Fibroblast of skin of right quadriceps (primary cell): ENCODE measurements at places on chromosomes 3 and 15.

- DNase-seq = no peak
Observed at GRCh38 chr3:55664387-55664786, 177.3 kb upstream of the WNT5A start.

DNA sequence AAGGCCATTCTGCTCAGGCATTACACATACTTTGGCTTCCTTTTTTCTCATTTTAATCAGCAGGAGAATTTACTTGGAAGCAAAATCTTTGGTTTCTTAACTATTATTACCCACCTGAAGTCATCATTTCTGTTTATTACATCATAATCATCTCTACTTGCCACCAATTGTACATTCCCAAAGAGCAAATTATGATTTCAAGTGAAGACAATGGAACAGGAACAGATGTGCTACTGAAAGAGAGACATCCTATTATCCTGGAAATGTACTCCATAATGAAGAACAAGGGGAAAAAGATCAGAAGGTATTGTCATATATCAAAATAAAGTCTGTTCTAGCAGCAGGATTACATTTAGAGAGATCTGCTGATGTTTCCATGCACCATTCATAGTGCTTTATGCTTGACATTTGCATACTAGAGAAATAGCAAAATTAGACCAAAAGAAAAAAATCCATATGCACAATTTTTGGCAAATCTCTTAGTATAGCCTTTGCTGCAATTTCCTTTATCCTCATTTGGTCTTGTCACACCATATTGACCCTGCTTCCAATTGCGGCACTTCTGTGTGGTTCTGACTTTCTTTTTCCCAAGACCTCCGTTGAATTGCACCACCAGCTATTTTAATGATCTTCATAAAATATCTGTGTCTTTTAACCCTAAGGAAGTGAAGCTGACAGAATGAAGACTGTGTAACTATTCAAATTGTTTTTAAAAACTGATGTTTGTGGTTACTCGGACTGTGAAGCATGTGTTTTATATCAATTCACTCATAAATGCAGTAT is 683.8 kb downstream of the ZNF385D start:
- DNase-seq = peak; percentile 64

- no peak for DNase-seq
Observed at GRCh38 chr3:157029365-157029790, 130.6 kb downstream of the CCNL1 start.

DNA sequence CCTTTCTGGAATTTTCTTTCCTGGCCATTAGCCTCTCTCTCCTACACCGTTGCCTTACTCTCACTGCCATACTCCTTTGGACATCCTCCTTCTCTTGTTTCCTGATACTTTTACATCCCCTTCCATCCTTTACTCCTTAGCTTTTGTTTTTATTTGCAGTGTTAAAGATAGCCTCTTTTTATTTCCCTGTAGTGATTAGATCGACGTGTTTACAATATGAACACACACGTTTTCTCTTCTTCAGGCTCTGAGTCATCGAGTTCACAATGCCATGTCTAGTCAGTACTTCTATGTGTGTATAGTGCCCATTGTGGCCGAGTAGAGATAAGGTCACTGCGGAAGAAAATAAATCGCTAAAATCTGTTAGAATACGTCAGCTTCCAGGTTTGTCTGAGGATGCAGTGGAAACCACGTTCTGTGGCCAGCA is 208.5 kb downstream of the LPP start:
- DNase-seq = peak; percentile 80

DNA sequence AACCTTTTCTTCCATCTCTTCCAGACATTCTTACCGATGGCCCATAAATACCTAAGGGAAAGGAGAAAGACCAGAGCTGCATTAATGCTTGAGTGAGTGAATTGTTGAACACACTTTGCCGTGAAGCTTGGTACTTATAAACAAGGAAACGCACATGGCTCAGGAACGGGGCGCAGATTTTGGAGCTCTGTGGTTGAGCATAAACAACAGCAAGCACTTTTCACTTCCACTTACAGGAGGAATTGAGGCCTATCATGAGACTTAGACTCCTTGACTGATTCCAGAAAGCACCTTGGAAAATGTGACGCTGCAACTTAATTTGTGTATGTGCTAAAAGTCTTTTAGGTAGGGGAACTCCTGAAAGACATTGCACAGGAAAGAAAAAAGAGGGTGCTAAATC is 197.5 kb upstream of the FEZF2 start:
- no peak for DNase-seq

- DNase-seq = no peak
Observed at GRCh38 chr15:77989296-77990143, 88.0 kb downstream of the TBC1D2B start.

DNA sequence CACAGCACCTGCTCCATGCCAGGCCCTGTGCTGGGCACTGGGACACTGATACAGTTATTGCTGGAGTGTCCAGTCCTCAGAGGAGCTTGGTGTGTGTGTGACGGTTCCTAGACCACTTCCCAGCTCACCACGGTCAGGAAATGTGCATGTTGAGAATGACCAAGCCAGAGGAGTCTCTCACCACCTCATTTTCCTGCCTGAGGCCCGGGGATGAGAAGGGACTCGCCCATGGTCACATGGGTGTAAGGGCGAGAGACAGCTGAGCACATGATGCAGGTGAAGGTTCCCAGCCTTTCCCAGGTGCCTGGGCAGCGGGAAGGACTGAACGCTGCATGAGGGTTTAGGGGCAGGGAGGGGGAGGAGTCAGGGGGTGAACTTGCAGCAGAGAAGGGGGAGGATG is 180.9 kb upstream of the TLE3 start:
- DNase-seq = no peak

DNA sequence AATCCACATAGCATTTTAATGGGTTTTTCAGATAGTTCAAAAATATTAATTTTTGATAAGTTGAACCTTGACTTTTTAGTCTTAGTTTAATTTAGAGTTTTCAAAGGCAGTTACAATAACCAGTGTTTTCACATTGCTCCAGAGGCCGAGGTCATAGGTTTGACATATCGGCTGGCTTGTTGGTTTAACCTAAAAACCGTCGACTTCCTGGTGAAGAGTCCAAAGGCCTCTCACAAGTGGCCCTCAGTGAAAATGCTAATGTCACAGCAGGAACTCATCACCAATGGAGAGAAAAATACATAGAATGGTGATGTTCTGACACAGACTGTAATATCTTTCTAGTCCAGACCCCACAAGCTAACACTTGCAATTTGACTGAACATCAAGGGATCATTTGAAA is 642.3 kb downstream of the PLOD2 start:
- DNase-seq = no peak

GRCh38 chr3:56868706-56869105 is 67.0 kb upstream of the ARHGEF3 start:
- DNase-seq = no peak

DNA sequence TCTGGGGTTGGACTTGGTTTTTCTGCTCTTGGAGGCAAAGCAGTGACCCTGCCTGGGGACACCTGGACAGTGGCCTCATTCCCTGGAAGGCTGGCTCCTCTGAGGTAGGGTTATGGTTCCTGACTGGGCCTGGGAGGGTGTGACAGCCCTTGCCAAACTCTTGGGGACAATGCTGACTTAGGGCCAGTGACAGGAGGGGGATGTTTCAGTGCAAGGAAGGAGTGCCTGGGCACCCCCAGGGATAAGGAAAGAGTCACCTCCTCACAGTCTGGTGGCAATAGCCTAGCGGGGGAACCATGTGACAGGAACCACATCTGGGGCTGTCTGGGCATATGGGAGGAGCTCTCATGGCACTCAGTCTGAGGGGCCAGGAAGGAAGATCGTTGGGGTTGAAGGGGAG is 91.8 kb downstream of the ABHD5 start:
- DNase-seq = no peak

- no peak for DNase-seq
Observed at GRCh38 chr3:150508401-150508800, 37.9 kb downstream of the SERP1 start.

DNA sequence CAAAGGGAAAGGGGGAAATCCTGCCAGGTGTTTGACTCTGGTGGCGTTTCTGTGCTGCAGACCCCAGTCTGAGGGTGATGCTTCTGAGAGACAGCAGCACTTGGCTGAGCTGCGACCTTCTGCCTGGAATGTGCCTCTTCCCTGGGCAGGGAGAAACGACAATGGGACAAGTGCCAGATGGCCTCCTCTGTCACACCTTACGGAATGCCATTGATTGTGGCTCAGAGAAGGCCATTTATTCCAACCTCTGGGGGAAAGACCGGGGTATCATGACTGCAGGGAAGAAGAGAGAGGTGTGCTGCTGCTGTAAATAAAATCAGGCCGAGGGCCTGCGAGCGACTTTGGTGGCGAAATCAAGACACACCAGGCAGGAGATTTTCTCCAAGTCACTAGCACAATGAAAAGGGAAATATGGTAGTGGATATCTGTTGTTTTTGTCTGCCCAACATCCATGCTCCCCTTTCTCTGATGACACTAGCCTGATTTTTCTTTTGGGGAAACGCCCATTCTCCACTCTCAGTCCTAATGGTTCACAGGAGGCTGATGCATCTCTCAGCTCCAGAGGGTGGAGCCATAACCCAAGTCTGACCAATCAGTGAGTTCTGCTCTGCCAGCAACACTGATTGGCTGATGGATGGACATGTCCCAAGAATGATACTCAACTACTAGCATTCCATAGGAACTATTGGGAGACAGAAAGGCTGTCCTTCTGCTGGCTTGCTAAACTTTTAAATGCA is 336.1 kb downstream of the FOXP1 start:
- peak; percentile 69 for DNase-seq

DNA sequence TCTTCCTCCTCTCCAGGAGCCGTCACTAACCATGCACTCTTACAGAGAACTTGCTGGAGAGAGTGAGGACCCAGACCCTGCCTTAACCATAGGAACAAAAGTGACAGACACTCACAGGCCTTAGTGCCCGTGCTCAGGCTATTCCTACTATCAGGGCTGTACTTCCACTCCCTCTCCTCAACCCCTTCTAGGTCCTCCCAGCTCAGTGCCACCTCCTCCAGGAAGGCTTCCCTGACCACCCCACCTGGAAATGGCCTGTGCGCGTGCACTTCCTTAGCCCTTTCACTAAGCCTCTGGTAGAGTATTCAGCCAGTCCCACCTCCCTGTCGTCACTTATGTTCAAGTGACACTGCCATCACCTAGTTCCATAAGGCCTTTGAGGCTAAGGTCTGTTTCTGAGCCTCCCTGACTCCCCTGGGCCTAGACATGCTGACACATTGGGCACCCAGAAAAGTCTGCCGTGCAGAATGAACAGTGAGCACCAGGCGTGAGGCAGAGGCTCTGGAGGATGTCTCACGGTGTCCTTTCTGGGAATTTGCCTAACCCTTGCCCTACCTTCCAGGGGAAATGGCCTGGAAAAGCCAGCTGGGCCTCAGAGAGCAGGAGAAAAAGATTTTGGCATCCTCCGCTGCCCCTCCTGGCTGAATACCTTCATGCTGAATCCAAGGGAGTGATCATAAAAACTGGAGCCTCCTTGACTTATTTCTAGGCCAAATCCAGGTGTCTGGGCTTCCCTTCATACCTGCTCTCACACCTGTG is 108.6 kb upstream of the SMAD3 start:
- DNase-seq = no peak

GRCh38 chr3:188431553-188431952 is 277.6 kb downstream of the LPP start:
- DNase-seq = peak; percentile 53

GRCh38 chr3:141446737-141447136 is 40.1 kb upstream of the RASA2 start:
- no peak for DNase-seq

DNA sequence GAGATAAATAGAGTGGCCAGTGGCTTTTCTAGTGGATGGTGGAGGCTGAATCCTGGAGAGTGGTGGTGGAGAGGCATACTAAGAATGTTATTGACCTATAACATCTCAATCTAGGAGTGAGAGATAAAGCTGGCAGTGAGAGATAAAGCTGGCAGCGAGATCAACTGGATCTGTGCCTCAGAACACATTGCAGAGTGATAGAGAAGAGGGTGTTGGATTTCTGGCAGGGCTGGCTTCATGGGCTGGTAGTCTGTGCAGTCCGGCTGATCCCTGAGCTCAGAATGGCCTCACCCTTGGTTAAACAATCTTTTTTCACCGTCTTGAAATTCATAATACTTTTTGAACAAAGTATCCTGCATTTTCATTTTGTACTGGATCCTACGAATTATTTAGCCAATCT is 221.2 kb downstream of the NLGN1 start:
- no peak for DNase-seq

DNA sequence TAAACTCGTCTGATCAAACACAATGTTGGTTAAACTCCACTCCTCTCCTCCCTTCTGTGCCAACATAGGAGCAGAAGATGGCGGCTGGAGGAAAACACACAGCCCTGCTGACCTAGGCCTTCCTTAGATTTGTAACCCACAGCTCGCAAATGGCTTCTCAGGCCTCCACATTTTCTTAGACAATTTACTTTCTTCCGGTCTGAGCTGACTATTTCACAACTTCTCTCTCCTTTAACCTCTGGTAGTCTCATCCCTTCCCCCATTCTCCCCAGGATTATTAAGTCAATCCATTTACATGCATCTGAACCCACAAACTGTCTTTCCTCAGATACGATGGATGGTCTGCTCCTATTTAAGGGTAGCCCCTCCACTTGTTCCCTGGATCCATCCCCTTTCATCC is 25.7 kb upstream of the ULK4 start:
- DNase-seq = no peak

DNA sequence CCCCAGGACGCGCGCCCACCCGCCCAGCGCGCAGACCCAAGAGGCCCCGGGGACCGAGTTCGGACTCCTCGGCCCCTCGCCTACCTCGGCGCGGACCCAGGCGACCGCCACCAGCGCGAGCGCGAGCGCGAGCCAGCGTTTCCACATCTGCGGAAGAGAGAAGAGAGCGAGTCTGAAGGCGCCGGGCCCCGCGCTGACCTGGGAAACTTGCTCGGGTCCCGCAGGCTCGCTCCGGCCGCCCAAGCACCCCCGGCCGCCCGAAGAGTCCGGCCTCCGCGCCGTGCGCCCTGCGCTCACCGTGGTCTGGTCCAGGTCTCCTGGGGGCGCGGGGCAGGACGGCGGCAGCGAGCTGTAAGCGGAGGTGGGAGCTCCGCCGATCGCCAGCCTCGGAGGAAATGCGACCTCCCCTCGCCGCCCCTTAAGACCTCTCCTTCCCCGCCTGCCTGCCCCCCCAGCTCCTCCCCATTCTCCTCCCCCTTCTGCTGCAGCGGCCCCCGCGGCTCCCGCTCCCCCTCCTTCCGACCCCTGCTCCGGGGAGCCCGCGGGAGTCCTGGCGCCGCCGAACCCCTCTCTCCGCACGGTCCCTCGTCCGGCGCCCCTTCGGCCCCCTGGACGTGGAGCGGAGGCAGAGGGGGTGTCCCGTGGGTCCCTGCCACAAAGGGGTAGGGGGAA is at the start of gene FSTL1:
TSS of gene FSTL1 (minus strand) at position 393 of the 672 bp plus-strand sequence. CDS start at position 147, 246 bp downstream.
- peak; percentile 80 for DNase-seq

- peak; percentile 67 for DNase-seq
Observed at GRCh38 chr3:72997421-72997961, 880 bp downstream of the PPP4R2 start.

DNA sequence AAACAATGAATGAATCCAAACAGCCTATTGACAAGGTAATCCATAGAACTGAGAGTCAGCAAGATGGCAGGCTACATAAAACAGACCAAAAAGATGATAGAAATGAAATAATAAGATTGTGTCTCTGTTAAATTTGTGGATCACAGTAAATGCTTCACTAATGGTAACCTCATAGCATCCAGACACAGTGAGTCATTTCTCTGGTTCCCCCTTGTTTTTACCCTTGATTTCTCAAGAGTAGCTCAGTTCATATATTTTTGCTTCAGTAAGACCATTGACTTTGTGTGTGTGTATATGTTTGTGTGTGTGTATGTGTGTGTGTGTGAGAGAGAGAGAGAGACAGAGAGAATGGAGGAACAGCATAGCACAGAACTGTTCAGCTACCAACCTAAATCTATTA is 546.9 kb downstream of the RBMS3 start:
- peak; percentile 37 for DNase-seq
